ENCODE measurements at places on chromosomes 7 and 10.

DNA sequence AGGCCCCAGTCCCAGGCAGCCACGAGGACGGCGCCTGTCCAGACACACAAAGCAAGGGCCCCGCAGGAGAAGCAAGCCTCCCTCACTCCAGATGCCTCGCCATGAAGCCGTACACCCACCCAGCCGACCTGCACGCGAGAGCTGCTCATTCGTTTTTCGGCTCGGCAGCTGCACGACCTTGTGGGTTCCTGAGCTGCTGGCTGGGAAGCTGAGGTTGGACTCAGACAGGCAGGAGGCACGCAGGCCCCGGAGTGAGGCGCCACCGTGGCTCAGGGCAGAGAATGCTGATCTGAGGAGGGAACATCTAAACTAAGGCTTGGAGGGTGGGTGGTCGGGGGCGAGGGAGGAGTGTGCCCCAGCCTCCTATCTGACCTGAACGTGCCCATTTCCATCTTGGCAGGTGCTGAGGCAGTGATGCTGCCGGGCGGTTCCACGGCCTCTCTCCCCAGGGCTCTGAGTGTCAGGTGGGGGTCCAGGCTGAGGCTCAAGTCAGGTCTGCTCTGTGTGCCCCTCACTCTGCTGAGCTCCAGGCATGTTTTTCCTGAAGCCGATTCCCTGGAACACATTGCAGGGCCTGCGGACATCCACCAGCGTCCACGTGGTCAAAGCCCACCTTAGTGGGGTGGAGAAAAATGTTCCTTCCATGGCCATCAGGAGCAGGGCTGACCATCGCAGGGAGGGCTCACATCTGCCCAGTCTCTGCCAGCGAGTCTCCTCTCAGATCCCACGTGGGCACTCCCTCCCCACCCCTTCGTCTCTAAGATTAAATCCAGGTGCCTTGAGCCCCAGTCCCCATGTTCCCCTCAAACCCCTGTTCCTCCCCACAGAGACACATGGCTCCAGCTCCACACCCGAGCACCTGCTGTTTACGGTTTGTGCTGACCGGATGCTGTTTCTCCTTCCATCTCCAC lies 28.1 kb upstream of the FAM20C start:
- DNase-seq = no peak

GRCh38 chr7:75537731-75538130 lies 45.6 kb downstream of the SPDYE5 start:
- DNase-seq = no peak

DNA sequence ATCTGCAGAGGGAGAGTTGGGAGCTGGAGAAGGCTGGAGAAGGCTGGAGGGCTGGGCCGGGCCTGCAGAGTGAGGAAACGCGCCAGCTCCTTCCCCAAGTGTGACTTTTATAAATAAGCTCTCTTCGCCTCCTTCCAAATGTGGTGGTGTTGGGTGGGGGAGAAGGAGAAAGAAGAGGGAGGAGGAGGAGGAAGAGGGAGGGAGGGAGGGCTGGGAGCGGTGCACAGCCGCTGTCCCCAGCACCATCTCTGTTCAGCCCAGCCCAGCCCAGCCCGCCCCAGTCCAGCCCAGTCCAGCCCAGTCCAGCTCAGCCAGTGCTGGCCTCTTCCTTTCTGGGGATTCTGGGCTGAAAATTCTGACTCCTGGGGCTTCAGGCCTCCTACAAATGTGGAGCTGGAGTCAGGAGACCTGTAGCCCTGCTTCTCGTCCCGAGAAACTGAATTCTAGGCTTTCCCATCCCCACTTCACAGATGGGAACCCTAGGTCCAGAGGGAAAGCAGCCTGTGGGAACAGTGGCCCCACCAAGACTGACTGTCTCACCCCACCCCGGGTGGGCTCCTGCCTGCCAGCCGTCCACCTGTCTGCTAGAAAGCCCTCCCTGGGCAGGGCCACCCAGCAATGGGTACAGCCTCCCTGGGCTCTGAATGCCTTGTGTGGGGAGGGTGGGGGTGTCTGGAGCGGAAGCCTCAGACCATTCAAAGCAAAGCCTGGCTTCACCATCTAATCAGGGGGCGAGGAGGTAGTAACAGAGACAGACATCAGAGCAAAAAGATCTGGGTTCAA lies 2.3 kb downstream of the STX1A start:
- no peak for DNase-seq

DNA sequence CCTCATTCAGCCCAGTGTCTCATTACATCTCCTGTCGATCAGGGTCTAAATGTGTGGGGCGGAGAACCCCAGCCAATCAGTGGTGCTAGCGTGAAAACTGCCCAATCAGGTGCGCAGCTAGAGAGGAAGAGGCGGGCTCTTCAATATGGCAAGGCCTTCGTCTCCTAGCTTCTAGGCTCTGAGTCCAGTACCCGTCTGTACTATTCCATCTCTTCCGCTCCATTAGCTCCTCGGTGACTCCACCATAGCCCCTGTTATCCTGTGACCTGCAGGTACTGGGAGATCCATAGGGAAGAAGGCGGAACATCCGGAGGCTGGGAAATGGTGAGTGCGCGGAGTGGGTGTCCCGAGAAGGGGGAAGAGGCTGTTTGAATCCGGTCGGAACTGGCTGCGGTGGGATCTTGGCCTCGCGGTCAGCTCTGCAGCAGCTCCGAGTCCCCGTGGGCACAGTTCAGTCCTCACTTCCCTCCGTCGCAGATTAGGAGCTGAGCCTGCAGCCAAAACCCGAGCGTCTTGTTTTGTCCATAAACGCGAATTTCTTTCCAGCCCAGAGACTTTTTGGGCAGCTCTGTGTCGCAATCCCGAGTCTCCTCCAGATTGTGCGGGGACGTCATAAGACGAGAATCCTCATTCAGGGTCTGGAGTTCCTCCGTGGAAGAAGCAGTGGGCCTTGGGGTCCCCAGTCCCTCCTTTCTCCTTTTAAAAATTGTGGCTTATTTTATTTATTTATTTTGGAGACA lies at the start of gene ZNF727:
TSS of gene ZNF727 (plus strand) at position 134 of the 740 bp plus-strand sequence. CDS start at position 322, 188 bp downstream.
- DNase-seq = no peak

DNA sequence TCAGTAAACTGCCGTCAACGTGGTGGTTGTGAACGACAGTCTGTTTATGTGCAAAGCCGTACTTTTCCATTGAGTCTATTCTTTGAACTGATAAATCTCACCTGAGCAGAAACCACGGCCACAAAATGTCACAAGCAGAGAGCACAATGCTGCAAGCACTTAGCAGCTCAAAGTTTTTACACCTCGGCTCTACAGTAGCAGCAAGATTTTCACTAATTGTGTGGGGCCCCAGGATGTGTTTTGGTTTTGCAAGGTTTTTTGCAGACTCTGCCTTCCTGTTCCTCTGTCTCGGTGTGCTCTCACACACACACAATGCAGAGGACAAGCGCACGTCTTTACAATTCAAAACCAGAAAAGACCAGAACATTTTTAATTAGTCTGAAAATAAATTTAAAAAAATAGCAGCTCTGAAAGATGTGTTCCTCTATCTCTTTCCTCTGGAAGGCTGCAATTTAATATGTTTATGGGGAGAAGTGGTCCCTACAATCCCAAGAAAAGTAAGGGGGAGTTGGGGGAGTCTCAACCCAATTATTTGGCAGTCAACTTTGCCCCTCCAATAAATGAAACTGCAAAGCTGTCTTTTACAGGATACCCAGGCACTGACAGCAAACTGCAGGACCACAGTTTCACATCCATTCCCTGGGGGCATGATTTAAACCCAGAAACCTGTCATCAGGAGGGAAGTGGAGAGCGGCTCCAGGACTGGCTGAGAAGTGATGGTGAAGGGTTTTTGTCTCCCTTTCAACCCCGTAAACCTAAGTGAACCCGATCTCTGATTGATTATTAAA lies 73.8 kb upstream of the SFMBT2 start:
- DNase-seq = no peak

DNA sequence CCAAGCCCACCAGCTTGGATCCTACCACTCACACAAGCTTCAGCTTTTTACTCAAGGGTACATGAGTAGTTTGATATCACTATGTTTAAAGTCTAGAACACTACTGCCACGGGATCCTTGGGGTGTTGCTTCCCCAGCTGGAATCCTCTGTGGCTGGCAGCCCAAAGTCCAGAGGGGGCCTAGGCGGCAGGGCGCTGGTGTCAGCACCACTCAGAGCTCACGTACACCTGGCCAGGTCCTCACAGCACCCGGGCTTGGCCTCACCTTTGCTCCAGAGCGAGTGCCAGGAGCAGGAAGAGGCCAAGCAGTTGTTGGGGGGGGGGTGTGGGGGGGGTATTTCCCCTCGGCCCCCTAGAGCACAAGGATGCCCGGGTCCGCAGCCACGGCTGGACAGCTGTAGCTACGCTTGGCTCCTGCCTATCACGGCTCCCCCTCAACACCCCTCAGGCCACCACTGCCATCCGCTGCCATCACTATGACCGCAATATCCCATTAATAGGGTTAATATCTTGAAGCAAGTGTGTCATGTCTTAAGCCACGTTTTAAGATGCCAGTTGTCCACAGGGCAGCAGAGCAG lies 17.0 kb downstream of the ZDHHC6 start:
- no peak for DNase-seq

GRCh38 chr10:3729397-3729976 lies 55.5 kb downstream of the KLF6 start:
- DNase-seq = no peak
